GM12878 (cell line): ENCODE measurements at places on chromosomes 2 and 18.

DNA sequence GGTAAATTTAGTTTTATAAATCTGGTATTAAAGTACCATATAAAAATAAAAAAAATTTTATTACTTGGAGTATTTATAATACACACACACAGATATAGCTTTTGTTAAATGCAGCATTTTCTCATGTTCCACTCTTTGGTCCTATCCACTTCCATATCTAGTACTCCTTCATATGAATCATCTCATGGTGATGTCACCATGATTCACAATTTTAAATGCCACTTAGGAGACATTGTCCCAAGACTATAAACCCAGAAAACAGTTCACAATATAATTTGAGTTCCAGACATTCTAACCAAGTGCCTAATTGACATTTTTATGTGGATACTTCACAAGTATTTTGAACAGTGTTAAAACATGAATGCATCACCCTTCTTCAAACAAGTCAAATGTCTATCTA, 1398.3 kb downstream of the DSC3 start:
- DNase-seq: no peak

DNA sequence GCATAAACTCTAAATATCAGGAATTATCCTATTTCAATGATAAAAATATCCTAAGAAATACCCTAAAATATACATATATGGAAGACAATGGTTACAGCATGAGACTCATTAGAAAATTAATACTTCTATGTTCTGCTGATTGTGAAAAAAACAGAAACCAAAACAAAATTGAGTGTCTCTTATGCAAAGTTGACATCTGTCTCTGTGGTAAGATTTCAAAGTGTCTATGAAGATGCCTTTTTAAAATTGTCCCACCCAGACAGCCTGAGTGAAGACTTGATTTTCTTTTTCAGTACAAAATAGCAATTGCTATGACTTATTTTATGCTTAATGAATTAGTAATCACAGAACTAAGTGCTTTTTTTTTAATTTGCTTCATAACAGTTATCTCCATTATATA, 1368.4 kb upstream of the LRRTM1 start:
- no peak for DNase-seq

GRCh38 chr2:191714925-191715324, 37.0 kb downstream of the NABP1 start:
- no peak for DNase-seq

GRCh38 chr2:29606104-29607037, 315.0 kb downstream of the ALK start:
- DNase-seq: no peak

DNA sequence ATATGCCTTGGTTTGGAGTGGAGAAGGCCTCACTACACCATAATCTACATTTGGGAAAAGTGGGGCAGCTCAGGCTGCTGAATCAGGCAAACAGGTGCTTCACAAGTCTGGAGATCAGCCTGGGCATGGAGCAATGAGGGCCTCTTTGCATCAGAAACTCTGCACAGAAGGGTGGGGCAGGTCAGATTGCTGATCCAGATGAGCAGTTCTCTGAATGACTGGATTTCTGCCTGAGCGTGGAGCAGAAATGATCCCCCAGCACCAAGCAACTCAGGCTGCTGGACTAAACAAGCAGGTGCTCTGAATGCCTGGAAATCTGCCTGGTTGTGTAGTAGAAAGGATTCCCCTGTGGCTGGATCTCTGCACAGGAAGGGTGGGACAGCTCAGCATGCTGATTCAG, 605.3 kb upstream of the ZNF804A start:
- no peak for DNase-seq

- no peak for DNase-seq
Observed at GRCh38 chr2:232875256-232876121, 5.4 kb downstream of the SNORC start.

GRCh38 chr18:832085-832681, 20.1 kb upstream of the YES1 start:
- no peak for DNase-seq

DNA sequence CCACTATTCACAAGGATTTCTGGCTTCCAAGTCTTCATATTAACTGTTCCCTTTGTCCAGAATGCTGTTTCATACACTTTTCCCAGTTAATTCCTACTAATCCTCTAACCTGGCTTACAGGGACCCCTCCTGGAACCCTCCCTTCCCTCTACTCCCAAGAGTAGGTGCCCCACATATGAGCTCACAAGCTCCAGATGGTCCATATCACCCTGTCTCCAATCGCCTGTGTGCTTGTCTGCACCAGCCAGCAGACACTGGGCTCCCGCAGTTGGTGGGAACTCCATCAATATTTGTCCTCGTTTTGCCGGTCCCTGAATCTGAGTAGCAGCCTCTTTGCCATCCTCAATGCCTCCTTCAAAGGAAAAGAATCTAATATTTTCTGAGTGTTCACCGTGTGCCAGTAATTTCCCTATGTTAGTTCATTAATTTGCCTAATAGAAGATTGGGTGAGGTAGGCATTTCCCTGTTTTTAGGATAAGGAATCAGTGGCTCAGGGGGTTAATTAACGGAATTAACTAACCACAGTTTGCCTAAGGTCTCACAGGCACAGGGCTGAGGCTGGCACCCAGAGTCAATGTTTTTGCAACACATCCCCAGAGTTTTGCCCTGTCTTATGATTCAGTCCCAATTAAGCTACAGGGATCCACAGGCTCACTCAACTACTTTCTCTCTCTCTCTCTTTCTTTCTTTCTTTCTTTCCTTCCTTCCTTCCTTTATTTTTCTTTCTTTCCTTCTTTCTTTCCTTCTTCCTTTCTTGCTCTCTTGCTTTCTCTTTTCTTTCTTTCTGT, 141.6 kb upstream of the CYP1B1 start:
- no peak for DNase-seq

DNA sequence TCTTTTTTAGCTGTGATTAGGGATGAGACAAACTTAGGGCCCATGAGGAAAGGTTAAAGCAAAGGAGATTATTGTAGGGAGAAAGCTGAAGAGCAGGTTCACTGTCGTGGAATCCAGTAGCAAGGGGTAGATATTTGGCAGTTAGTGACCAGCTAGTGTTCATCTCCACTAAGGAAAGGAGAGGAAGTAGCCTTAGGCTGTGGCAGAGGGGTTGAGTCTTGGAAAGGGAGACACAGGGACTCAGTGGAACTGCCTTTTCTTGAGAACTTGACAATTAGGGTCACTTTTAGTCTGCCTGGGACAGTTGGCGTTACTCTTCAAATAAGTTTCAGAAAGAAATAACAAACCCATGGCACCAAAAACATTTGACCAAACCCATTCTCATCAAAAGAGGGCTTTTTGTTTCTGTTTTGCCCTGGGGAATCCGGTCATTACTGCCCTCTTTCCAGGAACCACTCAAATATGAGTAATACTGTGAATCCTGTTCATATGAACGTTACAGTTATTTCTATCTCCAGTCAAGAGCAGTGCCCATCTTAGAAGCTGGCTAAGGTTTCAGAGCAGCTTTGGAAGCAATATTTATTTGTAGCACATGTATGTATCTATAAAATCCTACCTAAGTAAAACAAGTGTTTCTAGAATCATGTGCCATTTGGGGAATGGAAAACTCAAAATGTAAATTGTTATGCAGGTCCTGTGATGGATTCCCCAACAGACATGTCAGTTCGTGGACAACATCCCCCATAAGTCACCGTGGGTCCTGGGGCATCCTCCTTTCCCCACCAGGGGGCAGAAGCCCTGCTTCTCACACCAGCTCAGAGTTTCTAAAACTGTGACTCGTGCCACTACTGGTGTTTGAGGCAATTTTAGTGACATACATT, 77.3 kb upstream of the PHLPP1 start:
- DNase-seq: no peak

DNA sequence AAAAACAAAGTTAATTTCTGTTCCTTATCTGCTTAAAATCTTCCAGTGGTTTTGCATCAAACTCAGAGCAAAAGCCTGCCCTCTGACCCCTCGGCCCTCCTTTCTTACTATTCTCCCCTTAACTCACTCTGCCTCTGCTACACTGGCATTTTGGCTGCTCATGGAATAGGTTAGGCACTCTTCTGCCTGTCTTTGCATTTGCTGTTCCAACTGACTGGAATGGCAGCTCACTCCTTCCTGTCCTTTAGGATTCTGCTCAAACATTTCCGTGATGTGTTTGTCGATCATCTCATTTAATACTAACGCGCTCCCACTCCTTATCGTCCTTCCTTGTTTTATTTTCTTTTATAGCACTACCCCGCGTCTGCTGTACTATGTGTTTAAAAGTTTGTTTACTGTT, 815 bp downstream of the CEBPZ start:
- DNase-seq: no peak

GRCh38 chr2:171529914-171530313, 7.6 kb downstream of the CYBRD1 start:
- DNase-seq: no peak

DNA sequence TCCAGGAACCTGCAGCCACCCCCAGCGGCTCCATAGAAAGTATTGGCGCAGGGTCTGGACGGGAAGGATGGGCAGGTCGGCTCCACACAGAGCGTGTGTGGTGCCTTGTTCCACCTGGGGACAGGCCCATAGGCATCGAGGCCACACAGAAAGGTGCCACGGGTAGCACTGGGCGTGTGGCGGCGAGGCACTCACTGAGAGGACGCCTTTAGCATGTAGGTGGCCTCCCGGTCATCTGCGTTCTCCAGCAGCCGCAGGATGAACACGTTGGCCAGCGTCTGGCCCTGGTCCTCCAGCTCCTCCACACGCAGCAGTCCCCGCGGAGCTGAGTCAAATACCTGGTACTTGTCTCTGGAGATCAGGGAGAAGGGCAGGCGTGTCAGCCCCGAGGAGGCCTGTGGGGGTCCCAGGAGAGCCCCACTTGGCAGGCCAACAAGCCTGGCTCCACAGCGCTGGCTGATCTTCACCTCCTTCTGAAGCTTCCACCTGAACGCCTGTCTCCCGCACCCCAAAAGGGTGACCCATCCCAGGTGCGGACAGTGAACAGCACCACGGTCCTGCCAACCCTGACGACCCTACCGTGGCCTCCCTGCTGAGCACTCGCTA, 13.2 kb downstream of the SNORC start:
- no peak for DNase-seq

DNA sequence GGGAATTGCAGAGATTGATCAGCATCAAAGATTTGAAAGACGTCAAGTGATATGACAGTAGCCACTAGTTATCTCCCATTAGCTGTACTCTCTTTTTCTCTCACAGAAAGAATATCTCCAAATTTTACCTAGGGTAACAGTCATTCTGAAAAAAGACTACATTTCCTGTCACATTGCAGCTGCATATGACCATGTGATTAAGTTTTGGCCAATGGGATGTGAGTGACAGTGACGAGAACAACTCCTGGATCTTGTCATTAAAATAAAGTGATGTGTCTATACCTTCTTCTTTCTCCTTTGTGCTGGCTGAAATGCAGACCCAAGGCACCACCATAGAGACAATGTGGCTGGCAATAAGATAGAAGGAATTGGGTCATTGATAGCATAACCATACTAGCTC, 10.5 kb upstream of the NEUROD1 start:
- DNase-seq: no peak

- no peak for DNase-seq
Observed at GRCh38 chr2:105744909-105745853, at the start of gene NCK2. Gene NCK2, plus strand, starts transcription at chr2:105744912. Its CDS starts 110,152 bp downstream, at chr2:105855064.

- no peak for DNase-seq
Observed at GRCh38 chr2:216408426-216409290, 3.6 kb upstream of the SMARCAL1 start.

- no peak for DNase-seq
Observed at GRCh38 chr2:23326330-23326729, 58.6 kb upstream of the KLHL29 start.

DNA sequence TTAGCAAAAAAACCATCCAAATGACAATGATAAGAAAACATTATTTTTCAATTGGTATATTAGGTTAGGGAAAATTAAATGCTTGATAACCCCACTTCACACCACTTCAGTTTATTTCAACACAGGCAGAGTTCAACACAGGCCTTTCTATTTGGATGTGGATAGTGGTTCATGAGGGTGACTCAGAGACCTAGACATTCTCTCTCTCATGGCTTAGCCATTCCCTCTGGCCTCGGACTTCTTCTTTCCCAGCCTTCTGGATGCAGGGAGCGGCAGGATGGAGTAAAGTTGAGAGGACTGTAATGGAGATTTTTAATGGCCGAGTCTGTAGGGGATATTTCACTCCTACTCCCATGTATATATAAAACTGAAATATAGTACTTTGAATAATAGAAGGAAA, 109.7 kb downstream of the CTNNA2 start:
- no peak for DNase-seq

DNA sequence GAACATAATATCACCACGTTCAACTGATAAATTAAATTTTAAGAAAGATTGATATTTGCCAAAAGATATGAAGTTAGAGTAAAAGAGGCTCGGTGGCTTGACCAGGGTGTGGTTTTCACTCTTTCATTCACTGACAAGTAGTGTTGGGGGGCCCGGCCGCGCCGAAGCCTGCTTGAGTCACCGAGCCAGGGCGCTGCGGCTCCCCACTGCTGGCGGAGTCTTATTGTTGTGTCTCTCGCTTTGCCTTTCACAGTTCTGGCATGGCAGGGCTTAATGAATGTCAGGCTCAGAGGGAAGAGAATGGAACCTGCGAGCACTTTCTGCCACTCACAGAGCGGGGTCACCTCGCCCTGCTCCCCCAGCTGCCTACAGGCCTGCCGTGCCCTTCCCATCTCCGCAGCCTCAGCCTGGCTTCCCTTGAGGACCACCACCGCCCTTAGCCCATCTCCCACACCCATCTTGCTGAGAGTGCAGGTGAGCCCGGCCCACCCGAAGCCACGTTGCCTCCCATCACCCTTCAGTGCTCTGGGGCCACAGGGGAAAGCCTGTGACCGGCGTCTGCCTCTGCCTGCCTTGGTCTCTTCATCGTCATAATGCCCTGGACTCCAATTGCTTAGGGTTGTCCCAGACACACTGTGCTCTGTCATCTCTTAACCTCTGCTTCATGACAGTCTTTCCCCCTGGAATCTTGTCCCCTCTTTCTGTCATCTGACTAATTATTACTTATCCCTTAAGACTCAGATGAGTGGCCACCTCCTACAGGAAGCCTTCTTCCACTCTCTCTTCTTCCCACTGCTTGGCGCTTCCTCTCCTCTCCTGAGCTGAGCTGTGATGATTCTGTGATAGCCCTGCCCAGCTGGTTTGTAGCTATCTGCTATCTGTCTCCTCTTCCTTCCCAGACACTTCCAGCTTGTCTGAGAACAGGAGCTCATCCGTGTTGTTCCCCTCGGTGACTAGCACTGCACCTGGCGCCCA, 142.5 kb downstream of the FAM210A start:
- DNase-seq: no peak

GRCh38 chr2:141063406-141063805, 1067.4 kb downstream of the LRP1B start:
- no peak for DNase-seq

DNA sequence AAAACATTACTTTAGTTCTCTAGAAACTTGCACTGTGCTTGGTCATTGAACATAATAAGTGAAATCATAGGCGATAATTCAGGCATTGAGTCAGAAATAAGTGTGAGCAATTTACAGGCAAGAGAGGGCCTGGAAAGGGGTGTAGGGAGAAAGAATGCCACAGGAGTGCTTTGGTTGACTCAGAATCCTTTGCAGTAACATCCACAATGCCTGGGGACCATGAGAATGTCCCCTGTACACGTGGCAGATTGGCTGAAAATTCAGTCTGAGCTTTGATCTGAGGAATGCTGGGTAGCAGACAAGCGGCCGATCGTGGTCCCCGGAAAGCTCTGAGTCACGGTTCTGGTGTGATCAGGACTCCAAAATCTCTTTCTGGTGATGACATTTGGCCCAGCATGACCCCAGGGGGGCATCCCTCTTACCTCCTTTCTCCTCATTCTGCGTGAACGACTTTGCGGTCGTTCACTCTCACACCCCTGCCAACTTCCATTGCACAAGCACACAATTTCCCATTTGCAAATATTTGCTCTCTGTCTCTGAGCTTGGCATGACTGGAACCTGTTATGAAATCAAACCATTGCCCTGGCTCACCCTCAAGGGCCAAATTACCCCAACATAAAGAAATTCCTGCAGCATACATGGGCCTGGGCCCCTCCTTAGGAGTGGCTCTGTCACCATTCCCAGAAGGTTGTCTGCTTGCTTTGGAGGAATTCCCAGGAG, 305.0 kb upstream of the EPAS1 start:
- DNase-seq: no peak
